Fibroblast of skin of left biceps (primary cell): ENCODE measurements at places on chromosomes 6 and 20.

DNA sequence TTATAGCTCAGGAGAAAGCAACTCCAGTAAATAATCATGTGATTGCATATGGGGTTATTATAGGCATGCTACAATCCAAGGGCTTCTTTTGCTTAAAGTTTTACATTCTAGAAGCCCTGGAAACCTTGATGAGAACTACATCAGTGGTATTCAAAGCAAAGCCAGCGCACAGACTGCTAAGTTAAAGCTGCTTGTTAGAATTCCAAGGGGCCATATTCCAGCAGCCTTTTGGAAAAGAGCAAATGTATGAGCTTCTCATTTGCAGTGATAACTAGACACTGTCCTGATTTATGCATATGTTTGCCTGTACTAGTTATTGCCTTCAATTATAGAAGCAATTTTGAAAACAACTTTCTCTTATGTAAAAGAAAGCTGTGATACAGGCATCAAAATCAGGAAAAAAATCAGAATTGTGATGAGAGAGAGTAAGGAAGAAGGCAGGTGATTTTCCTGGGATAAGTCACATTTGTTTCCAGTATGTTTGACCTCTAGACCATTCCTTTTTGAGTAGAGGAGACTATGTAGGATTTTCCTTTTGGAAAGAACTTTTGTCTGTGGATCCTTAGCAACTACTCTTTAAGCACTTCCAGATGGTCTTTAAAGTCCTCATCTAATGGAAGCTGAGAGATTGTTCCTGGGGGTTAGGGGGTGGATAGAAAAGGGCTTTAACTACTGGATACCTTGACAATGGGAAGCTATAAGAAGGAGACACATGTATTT lies 159.2 kb downstream of the PLCB4 start:
- no peak for DNase-seq

DNA sequence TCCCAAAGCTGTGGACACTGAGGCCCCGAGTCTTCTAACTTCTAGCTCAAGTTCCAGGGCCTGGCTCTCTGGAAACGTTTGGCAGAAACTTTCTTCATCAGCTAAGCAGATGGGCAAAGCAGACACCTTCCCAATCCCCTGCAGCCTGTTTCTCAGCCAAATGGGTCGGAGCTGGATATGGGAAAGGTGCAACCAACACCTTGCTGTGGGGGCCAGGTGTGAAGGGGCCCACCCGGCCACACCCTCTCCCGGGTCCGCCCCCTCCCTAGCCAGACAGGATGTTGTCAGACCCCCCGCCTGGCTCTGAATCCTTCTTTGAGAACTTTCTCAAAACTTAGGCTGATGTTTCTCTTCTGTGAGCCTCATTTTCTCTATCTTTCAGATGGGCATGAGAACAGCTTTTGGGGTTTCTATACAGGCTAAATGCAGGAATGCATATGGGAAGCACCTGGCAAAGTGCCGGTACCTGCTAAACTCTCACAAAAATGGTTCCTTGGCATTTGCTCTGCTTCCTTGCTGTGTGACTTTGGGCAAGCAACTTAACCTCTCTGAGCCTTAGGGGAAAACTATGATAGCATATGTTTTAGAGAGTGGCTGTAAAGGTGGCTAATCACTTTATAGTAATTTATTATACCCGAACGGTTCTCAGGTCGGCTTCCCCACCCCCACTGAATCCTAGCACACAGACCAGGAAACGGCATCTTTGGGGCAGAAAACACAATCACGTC lies 1.8 kb downstream of the SNAI1 start:
- no peak for DNase-seq

DNA sequence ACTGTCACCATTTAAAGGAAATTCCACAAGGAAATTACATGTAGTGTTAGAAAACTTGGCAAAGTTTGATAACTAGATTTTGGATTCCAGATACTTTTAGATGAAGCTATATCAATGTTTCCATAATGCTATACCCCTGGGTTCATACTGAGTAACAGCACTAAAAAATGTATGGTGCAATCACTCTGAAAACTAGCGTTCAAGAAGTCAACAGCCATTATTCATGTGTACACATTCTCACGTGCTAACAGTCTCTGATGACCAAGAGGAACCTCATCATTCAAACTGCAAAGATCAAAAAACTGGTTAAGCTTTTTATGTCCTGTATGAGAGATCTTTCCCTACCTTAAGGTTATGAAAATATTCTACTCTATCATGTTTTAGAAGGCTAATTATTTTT lies 197.6 kb downstream of the GMDS start:
- DNase-seq: no peak

- no peak for DNase-seq
These were observed 13.7 kb upstream of the BPIFA2 start for GRCh38 chr20:33154252-33154651.

GRCh38 chr20:37189416-37190016 lies 10.2 kb upstream of the MROH8 start:
- no peak for DNase-seq

- DNase-seq: no peak
These were observed 85.4 kb upstream of the PRSS16 start for GRCh38 chr6:27161946-27162603.

GRCh38 chr6:82144852-82145340 lies 102.6 kb downstream of the IBTK start:
- DNase-seq: peak; percentile 85

DNA sequence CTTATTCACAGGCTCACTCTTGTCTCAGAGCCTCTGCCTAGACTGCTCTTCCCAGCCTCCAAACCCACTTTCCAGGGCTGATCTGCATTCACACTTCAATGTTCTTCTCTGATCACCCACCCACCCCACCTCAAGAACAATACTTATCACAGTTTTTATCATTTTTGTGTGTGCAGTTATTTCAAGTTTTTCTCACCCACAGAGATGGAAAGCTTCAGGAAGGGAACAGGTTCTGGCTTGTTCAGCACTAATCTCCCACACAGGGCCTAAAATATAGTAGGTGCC lies 160.9 kb downstream of the MRPL14 start:
- DNase-seq: no peak

GRCh38 chr6:55794136-55794812 lies 81.1 kb downstream of the BMP5 start:
- peak; percentile 21 for DNase-seq
